GM23338 (cell line): ENCODE measurements at places on chromosomes 11 and 22.

GRCh38 chr11:45894555-45895247 is 9.2 kb downstream of the MAPK8IP1 start:
- no peak for DNase-seq

- DNase-seq: no peak
These were observed 293.9 kb downstream of the GUCY1A2 start for GRCh38 chr11:106724293-106724892.

DNA sequence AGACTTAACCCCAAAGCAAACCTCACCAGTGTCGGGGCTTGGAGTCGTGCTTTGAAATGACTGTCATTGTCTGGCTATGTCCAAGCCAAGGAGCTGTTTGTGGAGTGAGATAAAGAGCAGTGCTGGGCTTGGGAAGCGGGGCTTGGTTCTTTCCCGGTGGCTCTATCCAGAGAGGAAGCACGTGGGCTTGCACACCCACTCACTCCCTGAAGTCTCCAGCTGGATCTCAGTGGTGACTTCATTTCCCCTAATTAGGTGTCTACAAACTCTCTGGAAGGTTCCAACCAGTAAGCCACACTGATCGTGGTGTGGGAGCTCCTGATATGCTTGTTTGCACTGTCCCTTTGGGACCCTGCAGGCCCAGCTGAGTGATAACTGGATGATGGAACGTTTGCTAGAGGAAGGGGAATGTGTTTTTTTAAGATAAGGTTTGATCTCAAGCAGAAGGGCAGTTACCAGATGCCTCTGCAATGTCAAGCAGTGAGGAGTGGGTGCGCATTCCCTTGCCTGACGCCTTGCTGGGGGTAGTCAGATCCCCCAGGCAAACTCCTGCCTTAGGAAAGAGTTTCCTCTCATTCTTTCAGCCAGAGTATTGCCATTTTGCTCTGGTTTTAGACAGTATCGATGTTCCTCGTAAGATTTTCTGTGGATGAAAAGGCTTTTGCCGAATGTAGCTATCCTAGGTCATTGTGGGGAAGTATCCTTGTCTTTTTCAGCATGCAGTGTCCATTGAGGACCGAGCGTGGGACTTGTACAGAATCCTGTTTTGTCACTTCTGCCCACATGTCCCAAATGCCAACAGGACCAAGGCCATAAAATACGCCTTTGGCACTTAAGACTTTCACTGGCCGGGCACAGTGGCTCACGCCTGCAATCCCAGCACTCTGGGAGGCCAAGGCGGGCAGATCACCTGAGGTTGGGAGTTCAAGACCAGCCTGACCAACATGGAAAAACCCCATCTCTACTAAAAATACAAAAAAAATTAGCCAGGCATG is 90.9 kb downstream of the MICAL2 start:
- DNase-seq: no peak

GRCh38 chr11:66874232-66874631 is 17.4 kb downstream of the LRFN4 start:
- DNase-seq: no peak

GRCh38 chr22:27100789-27101188 is 443.4 kb downstream of the MIAT start:
- DNase-seq: peak; percentile 72

GRCh38 chr22:32707971-32708370 is 93.5 kb upstream of the TIMP3 start:
- DNase-seq: no peak

DNA sequence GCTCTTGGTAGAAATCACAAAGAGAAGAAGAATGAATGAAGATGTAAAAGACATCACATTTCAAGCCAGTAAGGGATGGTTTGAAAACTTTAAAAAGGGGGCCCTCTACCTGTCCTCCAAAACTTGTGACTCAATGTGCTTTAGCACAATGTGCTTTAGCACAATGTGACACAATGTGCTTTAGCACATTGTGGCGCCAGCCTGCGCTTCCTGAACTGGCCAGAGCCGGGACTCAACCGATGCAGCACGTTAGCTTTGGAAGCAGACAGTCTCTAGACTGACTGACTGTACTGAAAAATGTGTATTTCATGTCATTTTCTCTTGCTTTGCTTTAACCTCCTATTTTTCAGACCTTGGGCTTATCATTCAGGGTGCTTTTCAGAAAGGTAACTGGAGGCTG is 63.5 kb downstream of the FAM83F start:
- peak; percentile 49 for DNase-seq

DNA sequence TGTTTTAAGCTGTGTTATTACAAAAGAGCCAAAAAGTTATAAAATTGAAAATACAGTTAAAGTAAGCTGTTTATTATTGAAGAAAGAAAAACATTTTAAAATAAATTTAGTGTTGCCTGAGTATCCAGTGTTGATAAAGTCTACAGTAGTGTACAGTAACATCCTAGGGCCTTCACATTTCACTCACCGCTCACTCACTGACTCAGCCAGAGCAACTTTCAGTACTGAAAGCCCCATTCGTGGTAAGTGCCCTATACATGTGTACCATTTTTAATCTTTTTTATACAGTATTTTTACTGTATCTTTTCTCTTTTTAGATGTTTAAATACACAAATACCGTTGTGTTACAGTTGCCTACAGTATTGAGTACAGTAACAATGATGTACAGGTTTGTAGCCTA is 35.0 kb downstream of the POLD3 start:
- no peak for DNase-seq

DNA sequence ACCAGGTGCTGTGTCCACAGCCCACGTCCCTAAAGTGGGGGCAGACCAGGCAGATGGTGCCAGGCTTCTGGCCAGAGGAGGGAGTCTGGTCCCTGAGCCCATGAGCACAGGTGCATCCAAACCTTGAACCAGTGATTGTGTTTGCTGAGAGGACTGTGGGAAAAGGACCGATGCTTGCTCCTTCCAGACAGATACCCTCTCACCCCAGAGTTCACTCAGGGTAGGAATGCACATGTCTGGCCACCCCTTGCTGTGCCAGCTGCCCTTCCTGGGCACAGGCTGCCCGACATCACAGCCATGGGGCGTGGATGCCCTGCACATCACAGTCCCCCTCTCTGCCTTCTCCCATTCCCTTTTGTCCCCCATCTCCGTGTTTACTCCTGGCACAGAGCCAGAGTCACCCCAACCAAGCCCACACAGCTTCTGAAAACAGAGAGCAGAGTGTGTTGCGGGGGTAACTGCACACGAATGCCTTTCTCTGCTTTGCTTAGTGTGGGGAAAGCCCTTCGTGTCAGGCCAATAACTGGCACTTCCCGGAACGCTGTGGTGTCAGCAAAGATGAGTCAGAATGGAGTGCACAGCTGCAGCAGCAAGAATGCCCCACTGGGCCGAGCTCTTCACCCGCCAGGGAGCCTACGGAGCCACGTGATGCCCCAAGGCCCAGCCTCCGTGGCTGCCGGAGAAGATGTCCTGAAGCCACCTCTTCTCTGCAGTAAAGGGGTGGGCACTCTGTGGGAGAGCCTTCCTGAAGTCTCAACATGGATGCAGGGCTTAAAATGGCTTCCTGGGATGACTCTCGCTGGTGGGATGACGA is 7.6 kb downstream of the CARS1 start:
- DNase-seq: no peak

- DNase-seq: no peak
These were observed 8.6 kb downstream of the GAL start for GRCh38 chr11:68692871-68693483.

GRCh38 chr11:10500757-10501684 is 40.0 kb downstream of the RNF141 start:
- no peak for DNase-seq

GRCh38 chr22:26735019-26735409 is 77.6 kb downstream of the MIAT start:
- no peak for DNase-seq

- no peak for DNase-seq
These were observed 103.4 kb upstream of the NECTIN1 start for GRCh38 chr11:119832202-119832935.

- no peak for DNase-seq
These were observed 10.1 kb downstream of the PATE2 start for GRCh38 chr11:125768336-125769046.

DNA sequence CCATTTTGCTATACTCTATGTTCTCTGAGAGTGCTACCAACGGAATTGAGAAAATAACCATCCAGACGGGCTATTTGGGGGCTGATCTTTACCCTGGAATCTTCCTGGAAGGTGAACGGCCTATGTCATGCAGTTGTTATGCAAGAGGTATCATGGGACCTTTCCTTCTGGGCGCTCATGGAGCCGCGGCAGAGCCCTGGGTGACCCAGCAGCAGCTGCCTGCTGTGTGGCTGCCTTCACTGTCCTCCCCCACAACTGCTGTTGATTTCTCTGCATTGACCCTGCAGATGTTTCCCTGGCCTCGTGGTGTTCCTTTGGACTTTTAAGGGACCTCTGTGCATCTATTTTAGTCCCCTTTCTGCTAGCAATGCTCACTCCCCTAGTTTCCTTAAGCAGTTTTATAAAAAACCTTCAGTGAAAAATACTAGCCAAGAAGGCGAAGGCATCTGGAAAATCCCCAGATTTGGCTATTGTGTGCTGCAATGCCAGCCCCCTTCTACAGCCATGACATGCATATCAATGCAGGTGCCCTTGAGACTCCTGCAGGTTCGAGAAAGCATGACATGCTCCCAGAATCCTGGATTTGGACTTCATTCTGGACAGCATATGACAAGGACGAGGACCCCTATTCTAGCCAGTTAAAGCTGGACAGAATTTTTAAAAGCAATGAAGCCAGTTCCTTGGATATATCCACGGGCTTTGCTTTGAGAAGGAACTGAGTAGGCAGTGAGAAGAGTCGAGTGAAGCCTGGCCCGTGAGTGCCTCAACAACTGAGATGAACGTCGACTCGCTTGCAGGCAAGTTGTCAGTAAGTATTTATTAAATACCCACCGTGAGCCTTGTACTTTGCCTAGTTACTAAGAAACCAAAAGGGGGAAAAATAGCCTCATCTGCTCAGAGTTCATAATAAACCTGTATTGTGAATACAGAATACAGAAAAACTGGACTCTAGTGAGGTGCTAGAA is at the start of gene SLC25A18:
SLC25A18 (plus strand) TSS at position 593 of the 965 bp plus-strand sequence. CDS start 16,447 bp downstream, outside the sequence.
- peak; percentile 84 for DNase-seq

DNA sequence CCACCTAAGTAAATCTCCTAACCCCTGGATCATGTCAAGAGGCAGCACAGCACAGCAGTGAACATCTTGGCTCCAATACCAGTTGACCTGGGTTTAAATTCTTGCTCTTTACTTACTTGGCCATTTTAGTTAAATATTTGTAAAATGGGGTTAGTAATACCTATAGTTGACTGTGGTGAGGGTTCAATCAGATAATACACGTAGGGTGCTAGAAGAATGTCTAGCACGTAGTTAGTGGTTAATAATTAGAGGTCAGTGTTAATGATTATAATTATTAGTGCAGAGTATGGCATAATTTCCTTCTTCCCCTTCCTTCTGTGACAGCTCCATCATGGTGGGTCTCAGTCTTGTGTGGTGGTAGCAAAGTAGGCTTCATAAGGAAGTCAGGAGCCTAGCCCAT is 520.8 kb downstream of the INSC start:
- DNase-seq: no peak

DNA sequence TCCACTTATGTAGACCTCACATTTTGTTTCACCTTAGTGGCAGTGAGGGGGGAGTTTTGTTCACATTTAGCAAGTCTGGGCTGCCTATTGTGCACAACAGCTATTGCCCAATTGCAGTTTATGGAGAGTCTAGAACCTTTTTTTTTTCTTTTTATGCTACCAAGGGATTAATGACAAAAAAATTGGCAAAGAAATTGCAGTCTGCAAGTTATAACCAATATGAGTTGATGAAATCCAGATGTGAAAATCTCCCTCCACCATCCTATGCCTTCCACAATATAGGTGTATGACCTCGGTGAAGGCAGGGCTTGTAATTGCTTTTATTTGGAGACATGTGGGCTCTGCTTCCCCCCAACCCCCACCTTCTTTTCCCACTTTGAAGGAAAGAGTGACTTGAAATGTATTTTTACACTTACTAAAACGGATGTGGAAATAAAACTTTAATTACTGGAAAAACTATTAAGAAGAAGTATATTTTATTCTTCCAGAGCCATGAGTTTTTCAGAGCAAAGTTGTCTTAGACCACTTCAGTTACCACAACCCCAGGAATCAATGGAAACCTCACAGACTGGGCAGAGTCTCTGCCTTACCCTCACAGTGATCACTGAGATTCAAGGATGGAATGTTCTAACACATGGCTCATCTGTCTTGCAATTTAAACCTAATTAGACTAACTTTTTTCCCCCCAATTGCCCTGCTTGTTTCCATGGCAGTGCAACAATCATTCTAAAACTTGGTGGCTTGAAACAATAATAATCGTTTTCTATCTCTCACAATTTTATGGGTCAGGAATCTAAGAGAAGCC is 120.8 kb upstream of the SLC5A12 start:
- DNase-seq: no peak

DNA sequence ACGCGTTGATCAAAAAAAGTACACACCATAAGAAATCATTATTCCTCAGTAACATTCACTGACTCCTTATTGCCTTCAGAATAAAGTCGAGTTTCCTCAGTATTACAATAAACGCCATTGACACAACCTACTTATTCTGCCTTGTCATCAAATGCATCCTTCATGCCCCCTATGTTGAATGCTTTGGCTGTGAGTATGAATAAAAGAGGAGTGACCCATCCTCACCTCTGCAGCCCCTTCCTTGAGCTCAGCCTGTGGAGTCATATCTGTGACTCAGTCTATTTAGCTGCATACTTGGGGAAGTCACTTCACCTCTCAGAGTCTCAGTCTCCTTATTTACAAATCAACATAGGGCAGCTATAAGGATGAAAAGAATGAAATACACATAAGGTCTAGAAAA is 65.1 kb downstream of the USP35 start:
- no peak for DNase-seq

GRCh38 chr11:67314218-67314617 is 10.9 kb downstream of the SSH3 start:
- DNase-seq: no peak

GRCh38 chr11:19656140-19656541 is 56.5 kb upstream of the NAV2 start:
- peak; percentile 7 for DNase-seq

DNA sequence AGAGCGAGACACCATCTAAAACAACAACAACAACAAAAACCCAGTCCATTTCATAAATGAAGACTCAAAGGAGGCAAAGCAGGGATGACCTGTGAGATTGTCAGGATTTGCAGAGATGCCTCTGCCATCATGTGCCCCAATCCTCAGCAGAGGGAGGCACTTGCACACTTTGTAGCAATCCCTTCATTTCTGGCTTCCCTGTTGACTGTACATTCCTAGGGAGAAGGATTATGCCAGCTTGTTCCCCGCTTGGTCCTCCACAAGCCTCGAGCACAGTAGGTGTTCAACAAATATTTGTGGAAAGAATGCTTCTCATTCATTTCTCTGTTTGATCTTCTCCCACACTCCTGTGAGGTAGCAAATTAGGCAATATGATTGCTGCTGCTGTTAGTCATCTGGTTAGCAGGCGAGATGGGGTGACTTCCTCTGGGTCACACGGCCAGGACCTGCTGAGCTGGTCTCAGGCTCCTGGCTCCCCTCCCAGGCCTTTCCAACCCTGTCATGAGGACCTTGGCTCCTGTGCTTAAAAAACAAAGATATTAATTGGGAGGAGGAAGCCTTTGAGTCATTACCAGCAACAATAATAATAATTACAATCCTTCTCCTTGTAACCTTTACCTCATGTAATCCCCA is 34.1 kb downstream of the LIF start:
- no peak for DNase-seq

- peak; percentile 96 for DNase-seq
These were observed at the start of gene GALNT18 for GRCh38 chr11:11621573-11622339. GALNT18 (minus strand) TSS chr11:11622005.

- no peak for DNase-seq
These were observed 11.3 kb upstream of the C11orf96 start for GRCh38 chr11:43930868-43931716.

- no peak for DNase-seq
These were observed 13.0 kb downstream of the MUC5B start for GRCh38 chr11:1235901-1236315.

- peak; percentile 88 for DNase-seq
These were observed 29.1 kb upstream of the BIRC3 start for GRCh38 chr11:102287964-102288724.
